CD4-positive, alpha-beta T cell treated with Interleukin-6 at 100 ng/mL for 8 hours (primary cell): ENCODE measurements at places on chromosomes 3 and 15.

GRCh38 chr3:175059788-175060187 lies 200.7 kb downstream of the NAALADL2 start:
- DNase-seq: no peak

DNA sequence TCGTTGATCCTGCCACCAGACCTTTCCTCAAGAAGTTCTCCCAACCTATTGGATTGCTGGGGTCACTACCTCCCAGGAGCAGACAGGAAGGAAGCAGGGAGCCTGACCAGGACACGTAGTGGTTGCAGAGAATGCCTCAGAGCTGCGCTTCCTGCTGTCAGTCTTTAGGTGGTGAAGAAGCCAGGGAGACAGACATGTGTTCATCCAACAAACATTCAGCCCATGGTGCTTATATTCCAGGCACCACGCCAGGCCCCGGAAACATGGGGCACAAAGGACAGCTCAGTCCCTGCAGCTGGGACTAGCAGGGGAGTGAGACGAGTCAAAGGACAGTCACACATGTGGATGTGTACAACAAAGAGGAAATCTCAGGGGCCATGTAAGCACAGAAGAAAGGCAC lies 26.0 kb upstream of the CORO2B start:
- no peak for DNase-seq

GRCh38 chr15:96406701-96407100 lies 76.2 kb downstream of the NR2F2 start:
- DNase-seq: no peak

- no peak for DNase-seq
Observed at GRCh38 chr3:31055757-31056156, 161.3 kb upstream of the GADL1 start.

GRCh38 chr3:3615533-3615932 lies 183.7 kb upstream of the LRRN1 start:
- no peak for DNase-seq

DNA sequence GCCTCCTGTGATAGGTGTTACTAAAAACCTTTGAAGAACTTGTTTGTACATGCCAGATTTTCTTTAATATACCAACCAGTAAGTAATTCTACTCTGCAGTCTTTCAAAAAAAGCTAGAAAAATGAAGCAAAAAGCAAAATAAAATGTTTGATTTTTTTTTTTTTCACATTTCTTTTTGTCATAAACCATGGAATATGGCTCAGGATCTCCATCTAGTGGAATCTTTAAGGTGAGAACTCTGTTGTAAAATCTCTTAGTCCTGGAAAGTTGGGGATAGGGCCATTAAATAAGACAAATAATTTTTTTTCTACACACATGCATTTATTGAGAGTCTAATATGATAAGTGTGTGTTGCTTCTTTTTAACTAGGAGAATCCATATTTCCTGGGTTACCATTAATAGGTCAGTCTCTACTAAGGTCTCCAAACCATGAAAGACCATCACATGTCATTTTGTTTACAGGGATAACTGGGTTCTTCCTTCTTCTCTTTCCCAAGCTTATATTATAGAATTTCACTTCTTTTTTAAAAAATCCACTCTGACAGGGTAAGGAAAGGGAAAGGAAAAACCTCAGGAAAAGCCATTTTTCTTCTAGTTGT lies 84.6 kb downstream of the SLC9A9 start:
- DNase-seq: no peak

- no peak for DNase-seq
Observed at GRCh38 chr3:108610651-108611050, 21.1 kb downstream of the DZIP3 start.

DNA sequence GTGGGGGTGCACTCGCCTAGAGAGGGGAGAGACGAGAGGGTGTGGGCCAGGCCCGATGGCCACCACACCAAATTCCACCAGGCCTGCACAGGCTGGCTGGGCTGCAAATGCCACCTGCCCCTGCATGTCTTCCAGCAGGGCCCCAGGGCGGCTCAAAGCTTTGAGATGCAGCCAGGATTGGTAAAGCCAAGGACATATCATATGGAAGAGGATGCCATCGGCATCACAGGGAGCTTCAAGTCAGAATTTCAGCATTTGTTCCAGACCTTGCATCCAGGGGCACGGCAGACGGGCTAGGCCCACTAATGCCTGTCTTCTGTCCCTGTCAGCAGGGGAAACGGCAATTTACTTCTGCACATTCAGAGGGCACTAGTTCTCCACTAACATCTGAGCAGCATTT lies 97.8 kb downstream of the NUP210 start:
- no peak for DNase-seq

DNA sequence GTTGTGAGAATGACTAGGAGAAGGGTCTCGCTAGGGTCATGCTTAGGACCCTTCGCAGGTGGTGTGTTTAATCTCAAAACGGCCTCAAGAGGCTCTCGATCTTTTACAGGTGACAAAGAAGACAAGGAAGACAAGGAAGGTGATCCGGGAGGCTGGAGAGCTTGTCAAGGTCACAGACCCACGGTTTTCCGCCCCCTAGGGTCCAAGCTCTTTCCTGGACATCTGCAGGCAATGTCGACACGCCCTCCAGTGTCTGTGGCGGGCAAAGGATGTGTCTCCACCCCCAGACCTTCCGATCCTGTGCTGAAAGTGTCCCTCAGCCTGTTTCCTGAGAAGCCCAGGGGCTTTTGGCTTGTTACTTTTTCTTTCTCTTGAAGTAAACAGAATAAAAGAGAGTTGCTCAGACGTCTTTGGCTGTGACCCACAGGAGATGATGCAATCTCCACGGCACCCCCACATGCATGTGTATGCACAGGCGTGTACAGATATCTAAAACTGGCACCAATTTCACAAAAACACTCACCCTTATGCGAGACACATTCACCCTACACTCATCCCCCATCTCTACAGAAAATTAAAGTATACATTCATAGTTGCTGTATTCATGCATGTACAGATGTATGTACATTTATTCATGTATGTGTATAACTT lies 108.8 kb downstream of the KLF13 start:
- DNase-seq: peak; percentile 88

- no peak for DNase-seq
Observed at GRCh38 chr3:151290673-151291072, 12.3 kb upstream of the P2RY14 start.

GRCh38 chr15:38817427-38818156 lies 253.0 kb upstream of the RASGRP1 start:
- DNase-seq: peak; percentile 68

DNA sequence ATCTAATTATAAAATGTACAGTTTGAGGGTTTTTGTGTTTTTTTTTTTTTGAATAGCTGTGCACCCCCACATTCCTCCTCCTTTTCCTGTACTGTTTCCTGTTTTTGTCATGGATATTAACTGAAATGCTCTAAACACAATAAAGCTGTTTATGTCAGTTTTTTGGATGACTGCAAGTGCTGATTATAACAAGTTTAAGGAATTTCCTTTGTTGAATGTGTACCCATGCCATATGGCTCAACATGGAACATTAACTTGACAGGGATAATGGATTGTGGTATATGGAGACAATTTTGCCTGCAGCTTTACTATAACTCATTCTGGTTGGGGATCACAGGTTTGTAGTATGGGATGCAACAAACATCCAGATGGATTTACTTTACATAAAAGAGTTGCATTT lies 216.4 kb downstream of the TCF12 start:
- DNase-seq: no peak

GRCh38 chr3:127986803-127987202 lies 65.4 kb upstream of the SEC61A1 start:
- no peak for DNase-seq

GRCh38 chr15:87225436-87225835 lies 1031.1 kb downstream of the NTRK3 start:
- no peak for DNase-seq

- no peak for DNase-seq
Observed at GRCh38 chr3:59677747-59678702, 628.2 kb upstream of the CFAP20DC start.

GRCh38 chr15:43776101-43776717 lies 557 bp downstream of the ELL3 start:
- DNase-seq: no peak

DNA sequence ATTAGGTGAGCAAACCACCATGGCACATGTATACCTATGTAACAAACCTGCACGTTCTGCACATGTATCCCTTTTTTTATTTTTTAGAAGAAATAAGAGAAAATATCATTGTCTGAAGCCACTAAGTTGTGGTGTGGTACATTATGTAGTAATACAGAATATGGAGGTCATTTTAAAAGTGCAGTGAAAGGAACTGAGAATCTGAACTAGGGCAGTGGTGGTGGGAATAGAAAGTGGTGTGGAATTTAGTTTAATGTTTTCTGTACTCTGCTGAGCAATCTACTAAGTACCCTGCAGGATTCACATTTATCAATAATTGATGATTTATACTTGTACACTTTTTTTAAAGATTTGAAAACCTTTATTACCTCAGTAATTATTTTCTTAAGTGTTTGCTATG lies 283.5 kb downstream of the CHL1 start:
- DNase-seq: no peak

GRCh38 chr15:86055688-86056087 lies 24.0 kb upstream of the AGBL1 start:
- no peak for DNase-seq

- DNase-seq: no peak
Observed at GRCh38 chr3:151200586-151200985, 2.4 kb downstream of the GPR171 start.

DNA sequence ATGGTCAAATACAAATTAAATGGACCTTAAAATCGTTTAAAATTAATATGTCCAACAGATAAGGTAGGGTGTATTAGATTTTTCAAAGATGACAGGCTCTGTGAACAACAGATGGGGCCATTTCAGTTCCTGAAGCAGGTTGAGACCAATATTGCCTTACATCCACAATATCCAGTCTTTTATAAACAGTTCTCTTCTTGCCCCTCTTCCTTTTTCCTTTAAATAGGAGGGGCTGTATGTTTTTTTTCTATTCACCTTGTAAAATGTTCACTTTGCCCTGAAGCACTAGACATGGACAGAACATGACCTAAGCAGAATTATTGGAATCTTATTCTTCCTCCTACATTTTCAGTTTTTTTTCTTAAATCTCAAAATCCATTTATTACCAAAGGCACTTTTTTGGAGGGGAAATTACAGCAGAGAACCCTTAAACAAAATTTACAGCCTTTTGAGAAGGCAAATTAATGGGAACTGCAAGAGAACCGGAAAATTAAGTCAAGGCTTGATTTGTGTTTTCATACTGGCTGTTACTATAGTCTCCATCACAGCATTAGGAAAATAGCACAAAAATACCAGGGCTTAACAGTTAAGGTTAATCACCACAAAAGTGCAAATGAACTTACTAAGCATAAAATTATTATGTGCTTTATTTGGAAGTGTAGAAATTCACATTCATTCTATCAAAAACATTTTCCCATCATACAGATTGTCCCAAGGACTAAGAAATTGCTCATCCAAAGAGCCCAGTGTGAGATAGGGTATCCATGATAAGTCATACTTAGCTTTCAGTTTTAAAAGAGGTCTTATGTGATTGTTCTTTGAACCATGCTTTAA lies 55.8 kb downstream of the CMSS1 start:
- no peak for DNase-seq

DNA sequence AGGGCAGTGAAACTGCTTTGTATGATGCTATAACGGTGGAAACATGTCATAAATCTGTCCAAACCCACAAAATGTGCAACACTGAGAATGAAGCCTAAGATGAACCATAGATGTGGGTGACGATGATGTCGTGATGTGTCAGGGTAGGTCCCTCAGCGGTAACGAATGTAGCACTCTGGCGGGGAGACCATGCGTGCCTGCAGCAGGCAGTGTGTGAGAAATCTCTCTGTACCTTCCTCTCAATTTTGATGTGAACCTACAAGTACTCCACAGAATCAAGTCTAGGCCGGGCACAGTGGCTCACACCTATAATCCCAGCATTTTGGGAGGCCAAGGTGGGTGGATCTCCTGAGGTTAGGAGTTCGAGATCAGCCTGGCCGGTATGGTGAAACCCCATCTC lies 268.2 kb upstream of the LYSMD4 start:
- no peak for DNase-seq

GRCh38 chr3:172076212-172076611 lies 36.8 kb downstream of the FNDC3B start:
- no peak for DNase-seq

GRCh38 chr3:132555306-132556035 lies 41.6 kb upstream of the ACKR4 start:
- DNase-seq: no peak

DNA sequence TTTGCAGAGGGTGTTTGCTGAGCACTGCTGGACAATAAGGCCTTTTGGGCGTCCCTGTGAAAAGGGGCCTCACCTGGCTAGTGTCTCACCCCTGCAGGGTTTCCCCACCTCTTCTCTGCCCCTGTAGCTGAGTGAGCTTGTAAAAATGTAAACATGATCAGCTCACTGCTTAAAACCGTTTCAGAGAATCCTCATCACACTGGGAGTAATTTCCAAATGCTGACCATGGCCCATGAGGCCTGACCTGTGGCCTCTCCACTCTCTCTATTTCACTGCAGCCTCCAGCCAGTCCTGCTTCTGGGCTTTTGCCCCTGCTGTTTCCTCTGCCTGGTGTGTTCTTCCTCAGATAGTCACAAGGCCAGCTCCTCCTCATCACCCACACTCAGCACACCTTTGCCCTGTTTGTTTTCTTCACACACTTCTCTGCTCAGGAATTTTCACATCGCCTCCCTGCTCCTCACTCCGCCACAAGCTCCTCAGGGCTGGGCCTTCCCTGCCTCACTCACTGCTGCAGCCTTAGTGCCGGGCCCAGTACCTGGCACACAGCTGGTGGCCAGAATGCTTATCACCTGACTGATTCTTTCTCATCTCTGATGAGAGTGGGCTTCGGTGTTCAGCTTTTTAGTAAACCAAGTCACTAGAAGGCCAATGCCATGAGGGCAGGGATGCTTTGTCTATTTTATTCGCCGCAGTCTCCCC lies 79.3 kb upstream of the SEC13 start:
- no peak for DNase-seq

DNA sequence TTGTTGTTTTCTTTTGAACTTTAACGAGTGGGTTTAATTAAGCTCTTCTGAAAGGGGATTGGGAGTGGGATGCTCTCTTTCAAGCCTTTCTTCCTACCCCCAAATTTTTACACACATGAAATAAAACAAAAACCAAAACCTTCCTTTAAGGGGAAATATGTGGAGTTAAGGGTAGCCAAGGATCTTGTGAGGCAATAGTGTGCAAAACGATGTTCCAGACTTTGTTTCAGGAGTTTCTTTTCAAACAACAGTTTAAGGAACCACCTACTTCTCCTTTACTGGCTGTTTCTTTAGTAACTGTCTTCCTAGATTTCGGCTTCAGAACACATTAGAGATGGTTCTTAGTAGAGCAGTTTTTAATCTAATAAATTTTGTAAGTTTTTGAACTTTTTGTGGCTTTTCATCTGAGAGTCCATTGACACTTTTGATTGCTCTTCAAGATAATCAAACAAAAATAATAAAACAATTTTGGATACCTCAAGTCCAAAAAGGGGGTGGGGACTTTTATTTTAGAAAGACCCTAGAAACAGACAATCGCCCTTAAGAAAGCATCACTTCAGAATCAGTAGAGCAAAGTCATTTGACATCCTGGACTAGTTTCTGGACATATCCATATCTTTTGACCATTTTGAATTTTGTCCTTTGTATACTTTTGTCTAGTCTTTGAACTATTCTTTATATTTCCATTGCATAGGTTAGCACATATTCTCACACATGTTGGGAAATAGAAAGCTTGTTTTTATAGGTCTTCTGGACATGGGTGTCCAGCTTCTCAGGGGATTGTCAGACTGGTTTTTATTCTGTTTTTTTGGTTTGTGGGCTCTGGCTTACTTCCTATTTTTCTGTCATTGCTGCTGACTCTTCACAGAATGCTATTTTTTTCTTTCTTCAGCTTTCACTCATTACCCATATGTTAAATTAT lies 6.0 kb downstream of the DIPK2A start:
- DNase-seq: no peak
